Astrocyte of the hippocampus (primary cell): ENCODE measurements at places on chromosomes 1 and 21.

DNA sequence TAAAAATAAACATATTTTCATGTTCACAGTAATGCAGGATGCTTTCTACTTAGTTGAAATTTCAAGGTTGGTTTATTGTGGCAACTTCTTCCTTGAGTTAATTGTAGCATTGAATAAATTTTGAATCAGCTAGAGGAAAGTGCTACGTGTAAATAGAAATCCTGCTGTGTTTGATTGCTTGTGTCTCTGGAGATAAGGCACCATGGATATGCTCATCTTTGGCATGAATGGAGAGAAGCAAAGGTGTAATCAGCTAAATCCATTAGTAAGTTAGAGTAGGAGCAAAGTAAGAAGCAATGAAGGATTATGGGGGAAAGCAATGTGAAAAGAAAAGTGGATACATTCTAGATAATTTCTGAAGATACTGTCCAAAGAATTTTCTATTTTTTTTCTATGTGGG is 331.1 kb downstream of the PTPRC start:
- DNase-seq, result no peak

- DNase-seq, result no peak
These were observed 91.6 kb downstream of the LRRC8C start for GRCh38 chr1:89724369-89725010.

DNA sequence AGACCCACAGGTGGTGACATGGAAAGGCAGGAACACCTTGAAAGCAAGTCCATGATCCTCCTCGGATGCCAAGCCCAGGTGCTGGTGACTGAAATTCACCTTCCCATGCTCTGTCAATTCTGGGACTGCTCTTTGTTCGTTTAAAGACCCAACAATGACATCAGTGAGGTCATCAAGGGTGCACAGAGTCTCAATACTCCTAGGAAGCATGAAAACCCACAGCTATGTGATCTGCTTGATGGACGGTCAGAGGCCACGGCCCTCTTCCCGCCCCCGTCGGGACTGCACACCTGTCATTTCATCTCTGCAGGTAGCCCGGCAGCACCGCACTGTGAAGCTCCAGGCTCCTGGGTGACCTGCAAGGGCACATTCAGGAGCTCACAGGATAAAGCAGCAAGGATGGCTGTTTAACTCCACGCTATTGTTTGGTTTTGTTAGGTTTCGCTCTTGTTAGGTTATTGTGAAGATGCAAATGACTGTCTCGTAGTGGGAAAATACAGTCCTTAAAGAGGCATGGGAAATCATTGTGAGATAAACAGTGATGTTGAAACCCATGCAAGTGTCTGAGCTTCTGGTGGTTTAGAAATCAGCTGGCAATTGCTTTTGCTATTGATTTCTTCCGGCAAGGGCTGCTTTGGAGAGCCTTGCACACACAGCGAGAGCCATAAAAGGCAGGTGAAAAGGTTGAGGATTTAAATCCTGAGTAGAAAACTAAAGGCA is 124.8 kb upstream of the AJAP1 start:
- no peak for DNase-seq

- peak; percentile 97 for DNase-seq
These were observed 22.7 kb downstream of the SLX9 start for GRCh38 chr21:44962403-44962966.

GRCh38 chr1:220914283-220915116 is 35.3 kb downstream of the HLX start:
- no peak for DNase-seq
